ENCODE measurements at places on chromosomes 13 and 19.

- H3K4me3 ChIP-seq: no peak overlapping the region
- H3K27me3 ChIP-seq: no peaks in the 10 kb centered on the region
- no peak for DNase-seq
- peaks cover 55% of the 10 kb centered on the region for H3K4me1 ChIP-seq
These were observed 24.5 kb downstream of the PPP5C start for GRCh38 chr19:46371371-46371901.

GRCh38 chr19:681029-682019 is 5.1 kb downstream of the FSTL3 start:
- H3K27me3 ChIP-seq: no peaks in the 10 kb centered on the region
- peaks cover 32% of the 10 kb centered on the region for H3K4me1 ChIP-seq
- peak overlapping the region; percentile 95 for H3K4me3 ChIP-seq
- peak overlapping the region; percentile 99 for H3K27ac ChIP-seq
- no peak for DNase-seq

DNA sequence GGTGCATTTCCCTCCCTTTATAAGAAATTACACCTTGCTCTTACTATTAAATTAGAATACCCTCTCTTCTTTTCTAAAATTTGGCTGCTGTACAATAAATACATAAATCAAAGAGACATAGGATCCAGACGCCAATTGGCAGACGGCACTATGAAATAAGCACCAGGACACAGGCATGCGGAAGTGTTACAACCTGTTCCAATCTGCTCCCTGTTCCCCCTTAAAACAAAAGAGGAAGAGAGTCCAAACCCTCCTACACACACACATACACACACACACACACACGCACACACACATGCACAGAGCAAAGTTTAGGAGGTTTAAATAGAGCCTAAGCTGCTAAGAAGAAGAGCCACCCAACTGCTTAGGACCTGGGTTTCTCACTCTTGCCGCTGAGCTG is 75.6 kb upstream of the ZNF507 start:
- H3K27me3 ChIP-seq: no peaks in the 10 kb centered on the region
- peak; percentile 61 for DNase-seq
- no peaks in the 10 kb centered on the region for H3K36me3 ChIP-seq
- H3K27ac ChIP-seq: no peak overlapping the region

DNA sequence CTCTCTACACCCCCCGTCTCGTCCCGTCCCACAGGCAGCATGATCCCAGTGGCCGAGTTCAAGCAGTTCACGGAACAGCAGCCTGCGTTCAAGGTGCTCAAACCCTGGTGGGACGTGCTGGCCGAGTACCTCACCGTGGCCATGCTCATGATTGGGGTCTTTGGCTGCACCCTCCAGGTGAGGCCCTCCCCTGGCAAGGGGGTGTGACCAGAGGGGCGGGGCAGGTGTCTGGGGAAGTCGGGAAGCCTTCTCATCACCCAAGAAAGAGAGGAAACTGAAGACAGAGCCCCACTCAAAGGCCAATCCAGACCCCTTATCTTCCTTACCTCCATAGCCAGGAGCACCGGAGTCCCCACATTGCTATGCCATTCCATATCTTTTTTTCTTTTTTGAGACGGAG is 7.3 kb downstream of the LRRC8E start:
- no peak overlapping the region for H3K27ac ChIP-seq
- no peak for DNase-seq
- no peaks in the 10 kb centered on the region for H3K27me3 ChIP-seq

GRCh38 chr19:8821748-8822241 is 10.3 kb downstream of the ZNF558 start:
- H3K27ac ChIP-seq: no peak overlapping the region
- H3K27me3 ChIP-seq: no peaks in the 10 kb centered on the region
- no peaks in the 10 kb centered on the region for H3K4me1 ChIP-seq
- no peak for DNase-seq

- H3K27ac ChIP-seq: no peak overlapping the region
- H3K36me3 ChIP-seq: no peaks in the 10 kb centered on the region
- H3K27me3 ChIP-seq: no peaks in the 10 kb centered on the region
- no peak for DNase-seq
These were observed 112.2 kb downstream of the IER2 start for GRCh38 chr19:13262450-13262849.

DNA sequence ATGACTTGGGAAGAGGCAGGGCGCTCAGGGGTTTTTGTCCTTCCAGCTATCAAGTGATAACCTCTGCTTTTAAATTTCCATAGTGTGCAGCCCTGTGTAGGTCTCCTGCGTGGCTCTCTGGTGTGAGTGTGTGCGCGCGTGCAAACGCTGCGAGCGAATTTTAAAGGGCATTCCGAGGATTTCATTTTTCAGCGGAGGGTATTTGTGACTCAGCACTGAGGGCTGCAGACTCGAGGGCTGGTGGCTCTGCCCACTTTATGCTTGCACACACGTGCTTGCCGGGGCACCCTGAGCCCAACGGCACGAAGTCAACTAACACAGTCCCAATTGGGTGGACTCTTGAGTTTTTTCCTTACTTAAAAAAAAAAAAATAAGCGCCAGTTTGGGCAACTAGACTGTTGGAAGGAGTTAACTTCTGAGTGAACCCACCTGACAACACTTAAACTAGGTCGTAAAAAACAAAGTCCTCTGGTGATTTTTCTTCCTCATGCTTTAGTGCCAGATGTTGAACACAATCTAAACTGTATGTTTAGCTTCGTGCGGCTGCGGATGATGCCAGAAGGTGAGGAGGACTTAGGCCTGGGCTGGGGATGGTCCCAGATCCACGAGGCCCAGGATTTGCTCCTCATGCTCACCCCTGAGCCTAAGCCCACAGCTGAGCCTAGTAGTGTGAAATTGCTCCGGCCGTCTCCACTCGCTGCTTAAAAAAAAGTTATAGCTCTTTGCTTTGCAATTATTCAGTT is 2.1 kb downstream of the FGF9 start:
- H3K4me1 ChIP-seq: peaks cover 55% of the 10 kb centered on the region
- no peaks in the 10 kb centered on the region for H3K36me3 ChIP-seq
- peak overlapping the region; percentile 54 for H3K4me3 ChIP-seq

DNA sequence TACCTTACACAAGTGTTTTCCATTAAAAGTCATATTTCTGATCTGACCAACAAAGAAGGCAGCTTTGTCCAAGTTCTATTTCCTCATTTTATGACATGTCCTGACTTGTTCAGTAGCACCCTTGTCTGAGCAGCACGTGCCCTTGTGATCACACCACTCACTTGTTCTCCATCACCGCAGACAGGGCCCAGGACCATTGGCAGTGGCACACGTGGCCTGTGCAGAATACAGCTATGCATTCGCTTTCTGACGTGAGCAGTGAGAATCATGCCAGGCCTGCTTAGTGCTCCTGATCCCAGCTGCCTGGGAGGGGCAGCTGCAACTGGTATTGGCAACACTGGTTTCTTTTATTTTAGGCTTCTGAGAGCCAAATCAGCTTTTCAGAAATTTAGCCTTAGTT is 134.2 kb downstream of the FRY start:
- no peak overlapping the region for H3K4me3 ChIP-seq
- DNase-seq: no peak
- no peaks in the 10 kb centered on the region for H3K27me3 ChIP-seq
- H3K4me1 ChIP-seq: no peaks in the 10 kb centered on the region
- no peak overlapping the region for H3K27ac ChIP-seq
- no peaks in the 10 kb centered on the region for H3K36me3 ChIP-seq

DNA sequence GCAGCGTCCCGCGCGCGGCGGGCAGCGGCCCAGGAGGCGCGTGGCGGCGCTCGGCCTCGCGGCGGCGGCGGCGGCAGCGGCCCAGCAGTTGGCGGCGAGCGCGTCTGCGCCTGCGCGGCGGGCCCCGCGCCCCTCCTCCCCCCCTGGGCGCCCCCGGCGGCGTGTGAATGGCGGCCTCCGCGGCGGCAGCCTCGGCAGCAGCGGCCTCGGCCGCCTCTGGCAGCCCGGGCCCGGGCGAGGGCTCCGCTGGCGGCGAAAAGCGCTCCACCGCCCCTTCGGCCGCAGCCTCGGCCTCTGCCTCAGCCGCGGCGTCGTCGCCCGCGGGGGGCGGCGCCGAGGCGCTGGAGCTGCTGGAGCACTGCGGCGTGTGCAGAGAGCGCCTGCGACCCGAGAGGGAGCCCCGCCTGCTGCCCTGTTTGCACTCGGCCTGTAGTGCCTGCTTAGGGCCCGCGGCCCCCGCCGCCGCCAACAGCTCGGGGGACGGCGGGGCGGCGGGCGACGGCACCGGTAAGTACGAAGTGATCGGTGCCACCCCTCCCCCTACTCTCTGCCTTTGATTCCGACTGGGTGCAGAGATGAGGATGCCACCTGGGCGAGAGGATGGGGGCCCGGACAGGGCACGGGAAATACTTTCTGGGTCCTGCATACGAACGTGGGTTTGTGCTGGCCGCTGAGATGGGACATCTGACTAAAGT is 874 bp downstream of the TRIM28 start:
- no peaks in the 10 kb centered on the region for H3K27me3 ChIP-seq
- peaks cover 34% of the 10 kb centered on the region for H3K4me1 ChIP-seq
- peak overlapping the region; percentile 96 for H3K27ac ChIP-seq
- DNase-seq: peak; percentile 86
- peak overlapping the region; percentile 94 for H3K4me3 ChIP-seq

DNA sequence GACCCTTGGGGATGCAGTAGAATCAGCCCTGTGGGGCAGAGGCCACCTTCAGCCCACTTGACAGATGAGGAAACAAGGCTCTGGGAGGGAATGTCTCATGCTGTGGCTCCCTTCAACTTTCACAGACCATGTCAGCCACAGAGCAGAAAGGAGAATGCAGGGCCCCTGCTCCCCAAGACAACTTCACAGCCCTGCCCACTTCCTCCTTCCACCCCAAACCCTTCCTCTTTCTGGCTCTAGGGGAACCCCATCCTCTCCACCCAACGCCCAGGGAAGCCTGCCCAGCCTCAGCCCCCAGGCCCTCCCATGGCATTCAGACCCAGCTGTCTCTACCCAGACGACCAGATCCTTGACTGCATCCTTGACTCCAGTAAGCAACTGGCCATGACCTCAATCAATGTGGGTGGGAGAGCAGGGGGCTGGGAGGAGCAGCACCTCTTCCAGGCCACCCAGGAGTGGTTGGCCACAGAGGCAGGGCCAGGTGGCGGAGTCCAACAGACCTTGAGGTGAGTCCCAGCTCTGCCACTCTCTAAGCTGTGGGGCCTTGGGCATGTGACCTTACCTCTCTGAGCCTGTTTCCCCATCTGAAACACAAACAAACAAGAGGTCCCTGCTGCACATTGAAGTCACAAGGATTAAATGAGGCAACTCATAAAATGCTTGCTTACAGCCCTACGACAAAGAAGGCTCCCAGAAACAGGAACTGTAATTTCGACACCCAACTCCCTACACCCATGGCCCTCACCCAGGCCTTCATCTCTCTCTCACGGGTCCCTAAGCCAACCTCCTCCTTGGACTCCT is 15.8 kb downstream of the DEDD2 start:
- no peak for DNase-seq
- H3K27me3 ChIP-seq: no peaks in the 10 kb centered on the region
- no peak overlapping the region for H3K27ac ChIP-seq
- no peaks in the 10 kb centered on the region for H3K36me3 ChIP-seq
- peaks cover 46% of the 10 kb centered on the region for H3K4me1 ChIP-seq

GRCh38 chr13:43647471-43647870 is 139.3 kb downstream of the ENOX1 start:
- H3K36me3 ChIP-seq: no peaks in the 10 kb centered on the region
- DNase-seq: no peak
- no peaks in the 10 kb centered on the region for H3K27me3 ChIP-seq
- no peak overlapping the region for H3K27ac ChIP-seq

- no peak overlapping the region for H3K4me3 ChIP-seq
- no peaks in the 10 kb centered on the region for H3K27me3 ChIP-seq
- H3K27ac ChIP-seq: no peak overlapping the region
These were observed 1478.2 kb upstream of the MIR17HG start for GRCh38 chr13:89869312-89869711.

GRCh38 chr19:16820056-16820455 is 9.1 kb upstream of the SIN3B start:
- H3K27ac ChIP-seq: no peak overlapping the region
- no peak overlapping the region for H3K4me3 ChIP-seq
- H3K4me1 ChIP-seq: peaks cover 26% of the 10 kb centered on the region
- H3K36me3 ChIP-seq: peaks cover 1% of the 10 kb centered on the region
- H3K27me3 ChIP-seq: no peaks in the 10 kb centered on the region

DNA sequence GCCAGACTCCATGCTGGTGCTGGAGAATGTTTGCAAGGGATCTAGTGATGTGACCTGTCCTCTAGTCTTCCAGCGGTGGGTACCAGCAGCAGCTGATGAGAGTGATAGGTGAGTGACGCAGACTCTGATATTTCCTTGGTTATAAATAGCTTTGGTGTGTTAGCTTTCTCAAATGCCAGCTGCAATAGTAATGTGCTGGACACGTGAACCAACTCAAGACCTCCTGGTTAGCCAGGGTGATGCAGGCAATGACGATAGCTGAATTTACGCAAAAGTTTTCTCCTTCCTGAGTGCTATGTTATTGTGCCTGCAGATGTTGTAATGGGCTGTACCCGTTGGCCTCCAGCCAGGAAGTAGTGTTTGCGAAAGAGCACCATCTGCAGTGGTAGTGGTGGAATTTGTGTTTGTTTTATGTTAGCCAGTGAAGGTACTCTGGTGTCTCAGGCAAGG is 129.5 kb downstream of the CYSLTR2 start:
- peaks cover 8% of the 10 kb centered on the region for H3K4me1 ChIP-seq
- no peaks in the 10 kb centered on the region for H3K27me3 ChIP-seq
- H3K4me3 ChIP-seq: no peak overlapping the region
- no peak overlapping the region for H3K27ac ChIP-seq

DNA sequence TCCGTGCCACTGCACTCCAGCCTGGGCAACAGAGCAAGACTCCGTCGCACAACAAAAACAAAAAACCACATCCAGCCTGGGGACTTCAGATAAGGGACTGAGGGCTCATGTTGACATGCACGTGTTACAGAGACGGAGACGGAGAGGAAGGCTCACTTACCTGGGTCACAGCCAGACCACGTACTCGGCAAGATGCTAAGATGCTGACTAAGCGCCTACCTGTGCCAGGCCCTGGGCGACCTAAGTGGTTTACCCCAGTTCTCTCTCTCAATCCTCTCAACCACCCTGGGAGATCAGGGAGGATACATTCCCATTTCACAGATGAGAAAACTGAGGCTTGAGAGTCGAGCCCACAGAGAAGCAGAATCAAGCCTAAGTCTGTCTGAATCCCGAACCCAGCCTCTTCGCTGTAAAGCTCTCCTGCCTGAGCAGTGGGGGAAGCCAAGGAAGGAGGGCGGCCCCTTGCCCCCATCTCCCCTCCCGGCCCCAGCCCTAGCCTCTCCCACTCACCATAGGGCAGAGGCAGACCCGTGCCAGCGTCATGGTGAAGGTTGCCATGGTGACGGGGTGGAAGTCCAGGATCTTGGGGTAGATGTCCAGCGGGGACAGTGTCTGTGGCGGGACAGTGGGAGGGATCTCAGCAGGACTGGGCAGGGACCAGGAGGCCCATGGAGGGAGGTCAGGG is 13.5 kb downstream of the ERCC2 start:
- no peak for DNase-seq
- H3K4me1 ChIP-seq: no peaks in the 10 kb centered on the region
- H3K4me3 ChIP-seq: no peak overlapping the region
- H3K27ac ChIP-seq: no peak overlapping the region

Measured in vagina (tissue), 2 donors.